Uterine smooth muscle cell (primary cell): ENCODE measurements at places on chromosomes 2 and 18. TPM values are rescaled to one million over a fixed set of nuclear protein-coding genes. Genes with fewer than 3 reads are reported as not detected.

SCN1A gene
- total RNA-seq, result 0.11 and 0.75 TPM in 2 replicates

ZNF804A gene
- 9.5 and 11.5 TPM in 2 replicates for total RNA-seq

MEP1B gene
- total RNA-seq, result not detected in 2 replicates

ABCG5 gene
- not detected in 2 replicates for total RNA-seq
